Gastrocnemius medialis (tissue), 4 donors: ENCODE measurements at places on chromosomes 3 and 15. TPM values are rescaled to one million over a fixed set of nuclear protein-coding genes. Genes with fewer than 3 reads are reported as not detected.

The PIERCE2 gene
- total RNA-seq, result 5.1 TPM

DNA sequence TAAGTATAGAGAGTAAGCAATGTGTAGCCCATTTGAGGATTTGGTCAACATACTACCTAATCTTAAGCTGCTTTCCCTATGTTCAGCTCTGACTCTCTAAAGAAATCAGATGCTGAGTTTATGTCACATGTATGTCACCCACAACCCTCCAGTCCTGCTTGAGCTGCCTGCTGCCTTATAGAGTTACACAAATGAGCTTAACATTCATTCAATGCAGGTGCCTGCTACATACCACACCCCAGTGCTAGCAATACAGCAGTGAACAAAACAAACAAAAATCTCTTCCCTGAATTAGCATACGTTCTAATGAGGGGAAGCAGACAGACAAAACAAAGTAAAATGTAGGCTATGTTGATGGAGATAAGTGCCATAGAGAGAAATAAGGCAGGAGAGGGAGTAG is 93.0 kb downstream of the HHLA2 start:
- H3K4me3 ChIP-seq, result no peak overlapping the region
- H3K4me1 ChIP-seq, result no peaks in the 10 kb centered on the region
- H3K27me3 ChIP-seq, result no peaks in the 10 kb centered on the region
- DNase-seq, result no peak
- no peak overlapping the region for H3K27ac ChIP-seq
- H3K36me3 ChIP-seq, result no peaks in the 10 kb centered on the region

The CPEB1 gene
- total RNA-seq, result 0.69 TPM

DNA sequence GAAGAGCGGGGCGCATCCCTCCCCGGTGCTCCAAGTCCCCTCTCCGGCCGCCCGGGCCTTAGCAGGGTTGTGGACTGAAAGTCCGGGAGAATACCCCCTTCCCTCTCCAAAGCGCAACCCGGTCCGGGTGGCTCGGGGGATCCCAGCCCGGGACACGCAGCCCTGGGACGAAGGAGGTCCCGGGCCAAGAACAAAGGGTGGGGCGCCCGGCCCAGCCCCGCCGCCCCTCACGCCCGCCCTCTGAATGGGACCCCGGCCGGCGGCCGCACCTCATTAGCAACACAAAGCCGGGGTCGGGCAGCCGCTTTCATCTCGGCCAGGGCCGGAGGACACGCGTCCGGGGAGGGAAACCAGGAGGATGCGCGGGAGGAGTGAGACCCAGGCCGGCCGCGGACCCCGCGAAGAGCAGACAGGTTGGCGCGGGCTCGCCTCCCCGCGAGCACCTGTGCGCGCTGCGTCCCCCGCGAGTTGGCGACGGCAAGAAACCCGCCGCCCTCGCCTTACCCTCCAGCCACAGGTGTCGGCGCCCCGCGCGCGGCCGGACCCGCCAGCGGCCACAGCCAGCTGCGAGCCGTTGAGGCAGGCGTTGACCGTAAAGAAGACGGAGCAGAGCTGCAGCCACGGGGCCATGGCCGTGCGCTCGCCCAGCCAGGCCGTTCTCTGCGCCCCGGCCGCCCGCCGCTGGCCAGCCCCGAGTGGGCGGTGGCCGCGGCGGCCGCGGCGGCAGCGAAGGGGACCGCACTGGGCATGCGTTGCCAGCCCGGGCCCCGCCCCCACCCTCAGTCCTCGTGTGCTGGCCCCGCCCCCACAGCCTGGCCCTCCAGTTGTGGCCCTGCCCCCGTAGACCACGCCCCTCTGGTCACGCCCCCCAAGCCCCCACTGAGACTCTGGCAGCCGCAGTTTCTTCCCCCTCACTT is at the start of gene IL17RD:
IL17RD (minus strand) TSS at position 697 of the 917 bp plus-strand sequence; CDS start at position 630, 67 bp downstream.
- no peak within 1 kb of the TSS for H3K27ac ChIP-seq
- H3K4me3 ChIP-seq, result peak within 1 kb of the TSS; percentile 70
- peaks cover 12% of the 10 kb centered on the region for H3K27me3 ChIP-seq
- peak; percentile 49 for DNase-seq
- peaks cover 20% of the 10 kb centered on the region for H3K4me1 ChIP-seq
- no peaks in the 10 kb centered on the region for H3K36me3 ChIP-seq

DNA sequence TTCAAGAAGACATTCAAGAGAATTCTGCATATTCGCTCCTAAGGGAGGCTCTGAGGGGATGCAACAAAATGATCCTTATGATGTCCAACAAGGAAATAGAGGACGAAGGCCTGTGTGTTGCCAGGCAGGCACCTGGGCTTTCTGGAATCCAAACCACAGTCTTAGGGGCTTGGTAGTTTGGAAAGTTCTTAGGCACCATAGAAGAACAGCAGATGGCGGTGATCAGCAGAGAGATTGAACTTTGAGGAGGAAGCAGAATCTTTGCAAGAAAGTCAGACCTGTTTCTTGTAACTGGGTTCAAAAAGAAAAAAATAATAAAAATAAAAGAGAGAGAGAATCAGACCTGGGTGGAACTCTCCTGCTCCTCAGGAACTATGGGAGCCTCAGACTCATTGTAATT is 11.7 kb upstream of the ATG7 start:
- no peak for DNase-seq
- H3K27ac ChIP-seq, result no peak overlapping the region
- H3K4me1 ChIP-seq, result no peaks in the 10 kb centered on the region
- no peak overlapping the region for H3K4me3 ChIP-seq

- DNase-seq, result no peak
- H3K36me3 ChIP-seq, result no peaks in the 10 kb centered on the region
- no peaks in the 10 kb centered on the region for H3K4me1 ChIP-seq
- H3K4me3 ChIP-seq, result no peak overlapping the region
- peaks cover 13% of the 10 kb centered on the region for H3K27me3 ChIP-seq
Measured at GRCh38 chr15:68834346-68834745, 13.7 kb upstream of the ANP32A start.

- no peak overlapping the region for H3K27ac ChIP-seq
- H3K36me3 ChIP-seq, result no peaks in the 10 kb centered on the region
- H3K4me1 ChIP-seq, result no peaks in the 10 kb centered on the region
- no peak overlapping the region for H3K4me3 ChIP-seq
- H3K27me3 ChIP-seq, result no peaks in the 10 kb centered on the region
Measured at GRCh38 chr15:61383421-61383820, 154.3 kb upstream of the RORA start.

The LARP6 gene
- 10.0 TPM for total RNA-seq

GRCh38 chr3:140708815-140709214 is 31.0 kb downstream of the TRIM42 start:
- H3K4me1 ChIP-seq, result no peaks in the 10 kb centered on the region
- H3K4me3 ChIP-seq, result no peak overlapping the region
- no peaks in the 10 kb centered on the region for H3K27me3 ChIP-seq
- H3K36me3 ChIP-seq, result no peaks in the 10 kb centered on the region

The SV2B gene
- total RNA-seq, result 0.36 TPM

DNA sequence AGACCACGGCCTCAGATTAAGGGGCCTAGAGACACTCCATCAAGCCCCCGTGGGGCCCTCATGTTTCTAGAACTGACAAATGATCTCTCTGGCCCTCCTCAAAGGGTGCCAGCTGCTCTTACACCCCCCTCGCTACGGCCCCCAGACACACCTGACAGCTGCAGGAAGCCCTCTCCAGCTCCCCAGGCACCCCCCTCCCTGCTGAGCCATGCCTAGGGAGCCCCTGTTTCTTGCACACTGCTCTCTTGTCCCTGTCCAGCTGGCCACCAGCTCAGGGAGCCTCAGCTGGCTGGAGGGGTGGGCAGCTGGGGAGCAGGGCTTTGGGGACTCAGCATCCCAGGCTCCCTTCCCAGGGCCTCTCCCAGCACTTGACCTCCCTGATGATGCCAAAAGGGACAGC is 14.8 kb downstream of the TNK2 start:
- H3K36me3 ChIP-seq, result no peaks in the 10 kb centered on the region
- H3K27me3 ChIP-seq, result no peaks in the 10 kb centered on the region
- H3K4me1 ChIP-seq, result peaks cover 81% of the 10 kb centered on the region
- no peak for DNase-seq

The GOLGA8S gene
- 0.20 TPM for total RNA-seq

The RYK gene
- 39.4 TPM for total RNA-seq

DNA sequence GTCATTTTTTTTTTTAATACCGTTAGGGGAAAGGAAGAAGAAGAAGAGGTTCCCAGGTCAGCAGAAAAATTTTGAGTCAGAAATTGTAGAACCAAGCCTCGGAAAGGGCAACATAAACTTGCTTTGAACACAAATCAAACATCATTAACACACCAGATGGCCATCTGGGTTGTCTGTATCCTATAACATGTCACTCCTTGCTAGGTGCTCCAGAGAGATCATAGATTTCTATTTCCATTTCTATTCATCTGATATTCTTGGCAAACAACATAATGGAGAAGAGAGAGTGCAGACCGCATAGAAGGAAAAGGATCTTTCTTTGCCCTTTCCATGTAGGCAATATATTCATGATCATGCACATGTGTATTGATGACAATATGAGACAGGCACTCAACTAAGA is 129.5 kb upstream of the STT3B start:
- H3K27ac ChIP-seq, result no peak overlapping the region
- H3K36me3 ChIP-seq, result no peaks in the 10 kb centered on the region
- no peaks in the 10 kb centered on the region for H3K27me3 ChIP-seq
- no peaks in the 10 kb centered on the region for H3K4me1 ChIP-seq

- H3K4me3 ChIP-seq, result no peak overlapping the region
- DNase-seq, result no peak
- no peaks in the 10 kb centered on the region for H3K27me3 ChIP-seq
- H3K36me3 ChIP-seq, result no peaks in the 10 kb centered on the region
- H3K27ac ChIP-seq, result no peak overlapping the region
Measured at GRCh38 chr15:86235667-86236066, 156.0 kb downstream of the AGBL1 start.
